ENCODE measurements at places on chromosomes 7 and 10.

- no peak for DNase-seq
Measured at GRCh38 chr10:109898666-109899355, 24.5 kb downstream of the XPNPEP1 start.

DNA sequence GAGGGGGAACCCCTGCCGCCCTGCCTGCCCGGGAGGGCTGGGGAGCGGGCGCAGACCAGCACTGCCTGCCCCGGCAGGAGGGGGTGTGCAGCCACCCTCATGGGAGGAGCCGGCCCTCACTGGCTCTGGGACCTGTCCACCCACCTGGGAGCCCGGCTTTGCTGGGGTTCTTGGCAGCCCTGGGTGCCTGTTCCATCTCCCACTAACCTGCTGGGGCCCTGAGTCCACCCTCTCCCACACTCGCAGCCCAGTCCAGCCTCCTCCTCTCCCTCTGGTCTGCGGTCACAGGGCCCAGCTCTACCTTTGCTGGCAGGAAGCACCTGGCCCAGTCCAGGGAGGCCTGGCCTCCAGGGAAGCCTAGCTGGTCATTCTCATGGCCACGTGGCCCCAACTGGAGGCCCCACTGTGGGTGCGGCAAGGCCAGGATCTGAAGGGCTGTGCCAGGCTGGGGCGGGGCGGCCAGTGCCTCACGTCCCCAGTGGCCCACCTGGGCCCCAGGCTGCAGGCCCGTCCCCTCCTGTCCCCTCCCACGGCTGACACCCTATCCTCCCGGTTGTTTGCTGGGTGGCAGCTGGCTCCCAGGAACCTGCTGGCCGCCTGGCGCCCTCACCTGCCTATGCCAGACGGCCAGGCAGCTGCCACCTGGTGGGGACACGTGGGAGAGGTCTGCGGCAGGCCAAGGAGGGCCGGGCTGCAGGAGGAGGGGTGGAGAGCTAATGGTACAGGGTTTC is at the start of gene TMEM184A:
Gene TMEM184A (minus strand): TSS at position 393 of the 731 bp plus-strand sequence. CDS start 721 bp downstream, outside the sequence.
- no peak for DNase-seq

- DNase-seq, result no peak
Measured at GRCh38 chr7:33640741-33641140, 264.6 kb upstream of the BMPER start.

GRCh38 chr7:105438847-105439173 is 50.1 kb upstream of the SRPK2 start:
- DNase-seq, result no peak

- peak; percentile 33 for DNase-seq
Measured at GRCh38 chr10:71837098-71837827, 13.8 kb downstream of the PSAP start.

DNA sequence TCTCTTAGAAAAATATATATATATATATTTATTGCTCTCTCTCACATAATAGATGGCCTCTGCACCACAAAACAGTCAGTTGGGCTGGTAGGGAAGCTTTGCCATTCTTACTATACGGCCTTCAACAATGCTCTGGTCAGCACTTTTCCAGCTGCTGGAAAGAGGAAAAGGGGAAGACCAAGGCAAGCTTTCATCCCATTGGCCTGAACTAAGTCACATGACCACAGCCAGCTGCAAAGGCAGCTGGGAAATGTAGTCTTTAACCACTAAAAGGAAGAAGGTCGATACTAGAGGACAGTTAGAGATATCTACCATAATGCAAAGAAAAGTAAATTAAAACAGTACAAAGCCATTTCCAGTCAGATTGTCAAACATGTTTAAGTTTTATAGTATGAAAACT is 58.4 kb upstream of the MACROH2A2 start:
- DNase-seq, result no peak

DNA sequence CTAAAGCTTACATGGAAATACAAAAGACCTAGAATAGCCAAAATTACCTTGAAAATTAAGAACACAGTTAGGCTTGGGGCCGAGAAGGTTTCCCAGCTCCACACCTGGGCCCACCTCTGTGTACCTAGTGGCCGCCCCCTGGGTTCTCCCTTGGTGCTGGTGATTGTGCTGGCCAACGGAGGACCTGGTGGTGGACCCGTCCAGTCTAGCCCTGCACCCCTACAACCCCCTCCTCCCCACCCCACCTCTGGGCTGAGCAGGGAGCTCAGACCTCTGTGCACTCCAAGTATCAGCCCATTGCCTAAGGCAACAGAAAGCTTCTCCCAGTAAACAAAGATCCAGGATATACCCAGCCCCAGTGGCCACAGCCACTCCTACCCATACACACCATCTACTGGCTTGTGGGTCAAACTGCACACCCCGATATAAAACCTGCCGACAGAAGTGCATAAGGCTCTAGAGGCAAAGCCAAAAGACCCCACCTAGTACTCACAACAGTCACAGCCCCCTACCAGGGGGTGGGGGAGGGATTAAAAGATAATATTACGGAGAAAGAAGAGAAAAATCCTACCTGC is 105.0 kb upstream of the DIP2C start:
- DNase-seq, result no peak

DNA sequence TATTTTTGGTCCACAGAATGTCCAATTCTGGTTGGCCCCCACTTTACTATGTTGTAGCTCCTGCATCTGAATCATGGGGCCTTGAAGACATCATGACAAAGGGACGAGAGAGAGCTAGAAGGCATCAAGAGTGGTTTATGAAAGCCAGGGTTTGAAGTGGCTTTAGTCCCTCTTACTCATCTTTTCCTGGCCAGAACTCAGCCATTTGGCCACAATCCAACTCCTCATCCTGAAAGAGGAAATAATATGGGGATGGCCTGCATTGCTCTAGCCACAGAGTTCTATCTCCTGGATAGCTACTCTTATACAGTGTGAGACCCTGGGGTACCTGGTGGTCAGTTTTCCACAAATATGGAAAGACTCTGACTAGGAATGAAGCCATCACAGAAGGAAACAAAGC is 418.9 kb downstream of the XPNPEP1 start:
- no peak for DNase-seq

GRCh38 chr10:91077549-91078071 is 142.9 kb upstream of the PCGF5 start:
- DNase-seq, result no peak

DNA sequence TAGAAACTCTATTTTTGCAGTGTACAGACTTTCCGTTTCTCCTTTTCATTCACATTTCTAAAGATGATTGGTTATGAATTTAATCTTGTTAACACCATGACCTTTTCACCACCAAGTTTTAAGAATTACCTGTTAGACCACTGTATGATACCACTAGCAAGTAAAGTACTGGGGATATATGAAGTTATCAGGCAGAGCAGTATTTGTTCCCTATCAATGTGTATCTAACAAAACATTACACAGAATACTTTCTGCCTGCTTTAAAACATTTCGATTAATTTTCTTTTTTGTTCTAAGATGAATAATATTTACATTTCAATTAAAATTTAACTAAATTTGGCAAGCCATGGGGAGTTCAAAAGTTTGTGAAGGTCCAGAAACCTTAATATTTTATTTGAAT is 49.9 kb upstream of the AHR start:
- DNase-seq, result no peak

DNA sequence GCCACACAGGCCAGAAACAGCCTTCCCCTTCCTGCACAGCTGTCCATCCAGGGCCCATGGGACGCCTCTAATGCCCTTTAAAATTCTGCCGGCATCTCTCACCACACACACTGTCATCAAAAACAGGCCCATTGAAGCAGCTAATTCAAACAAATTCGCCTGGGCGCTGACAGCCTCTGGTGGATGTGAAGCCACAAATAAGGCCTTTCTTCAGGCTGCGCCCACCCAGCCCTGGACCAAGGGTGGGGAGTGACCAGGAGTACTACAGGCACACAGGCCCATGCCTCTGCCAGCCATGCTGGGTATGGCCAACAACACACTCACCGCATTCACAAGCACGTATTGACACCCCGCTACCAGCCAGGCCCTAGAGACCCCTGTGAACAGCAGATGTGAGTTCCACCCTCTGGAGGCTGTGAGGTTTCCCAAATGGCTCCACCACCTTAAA is 54.6 kb downstream of the SLIT1 start:
- DNase-seq, result no peak

GRCh38 chr10:101222683-101223273 is 6.5 kb downstream of the LBX1 start:
- DNase-seq, result no peak

GRCh38 chr7:136677471-136678365 is 190.7 kb upstream of the CHRM2 start:
- no peak for DNase-seq

DNA sequence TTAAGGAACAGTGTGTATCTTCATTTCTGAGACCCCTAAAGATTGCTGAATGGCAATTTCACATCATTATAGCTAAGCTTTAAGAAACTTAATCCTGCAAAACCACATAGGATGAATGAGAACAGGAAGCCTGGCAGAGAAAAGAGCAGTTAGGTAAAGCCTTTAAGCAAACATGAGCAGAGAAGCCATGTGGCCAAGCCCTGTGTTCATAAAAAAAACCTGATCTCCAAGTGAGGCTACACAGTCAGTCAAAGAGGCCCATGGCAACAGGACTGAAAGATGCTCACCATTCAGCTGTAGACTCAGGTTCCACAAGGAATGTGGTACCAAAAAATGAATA is 9.3 kb downstream of the LIPA start:
- no peak for DNase-seq

- DNase-seq, result no peak
Measured at GRCh38 chr7:132569884-132570614, 6.2 kb downstream of the PLXNA4 start.

DNA sequence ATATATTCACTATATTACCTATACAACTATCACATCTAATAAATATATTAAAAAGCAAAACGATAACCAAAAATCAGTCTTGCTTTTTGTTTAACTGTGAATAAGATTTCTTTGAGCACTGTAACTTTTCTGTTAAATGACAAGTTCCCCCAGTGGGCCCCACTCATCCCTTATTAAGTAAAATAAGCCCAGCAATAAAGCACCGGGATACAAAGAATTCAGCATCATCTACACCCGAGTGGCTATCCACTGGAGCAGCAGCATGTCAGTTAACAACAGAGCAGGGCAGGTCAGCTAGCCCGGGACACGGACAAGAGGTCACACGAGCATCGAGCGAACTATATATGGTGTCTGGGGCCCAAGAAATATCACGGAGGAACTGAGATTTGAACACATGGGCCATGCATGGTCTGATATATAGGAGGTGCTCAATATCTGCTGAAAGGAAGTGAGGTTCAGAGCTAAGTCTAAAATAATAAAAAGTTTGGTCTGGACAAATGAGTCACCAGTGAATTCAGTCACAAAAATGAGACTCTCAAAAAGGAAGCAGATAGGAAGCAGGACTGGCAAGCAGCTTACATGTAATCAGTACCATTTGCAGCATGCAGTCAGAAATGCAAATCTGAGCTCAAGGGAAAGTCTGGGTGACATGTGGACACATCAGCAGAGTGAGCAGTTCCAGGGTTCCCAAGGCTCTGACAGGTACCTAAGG is 4.1 kb downstream of the ERCC6 start:
- DNase-seq, result peak; percentile 86

GRCh38 chr7:40526951-40527715 is 392.3 kb downstream of the SUGCT start:
- DNase-seq, result no peak

DNA sequence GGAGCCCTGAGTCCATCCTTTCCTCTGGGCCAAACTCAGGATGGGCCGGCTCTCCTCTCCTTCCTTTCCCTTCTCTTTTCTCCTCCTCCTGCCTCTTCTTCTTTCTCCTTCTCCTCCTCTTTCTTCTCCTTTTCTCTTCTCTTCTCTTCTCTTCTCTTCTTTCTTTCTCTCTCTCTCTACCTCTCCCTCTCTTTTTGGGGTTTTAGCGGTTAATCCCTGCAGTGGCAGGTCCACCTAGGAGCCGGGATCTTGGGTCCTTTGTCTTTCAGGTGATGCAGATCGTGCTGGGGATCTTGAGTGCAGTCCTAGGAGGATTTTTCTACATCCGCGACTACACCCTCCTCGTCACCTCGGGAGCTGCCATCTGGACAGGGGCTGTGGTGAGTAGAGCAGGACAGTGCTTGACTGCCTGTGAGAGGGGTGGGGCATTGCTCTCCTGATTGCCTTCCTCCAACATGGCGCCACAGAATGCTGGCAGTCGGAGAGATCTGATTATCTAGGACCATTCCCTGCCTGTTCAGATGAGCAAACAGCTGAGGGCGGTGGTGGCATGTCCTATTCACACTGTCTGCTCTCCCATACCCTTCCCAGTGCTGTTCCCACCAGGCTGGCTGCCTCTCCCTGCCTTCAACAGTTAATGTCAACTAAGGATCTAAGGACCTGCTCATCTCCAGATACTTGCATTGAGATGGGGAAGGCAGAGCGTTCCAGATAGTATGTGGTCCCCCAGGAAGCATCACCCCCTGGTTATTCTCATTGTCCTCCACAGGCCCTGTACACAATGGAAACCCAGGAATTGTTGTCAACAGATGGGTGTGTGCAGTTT is 1.6 kb downstream of the TMEM176A start:
- no peak for DNase-seq

DNA sequence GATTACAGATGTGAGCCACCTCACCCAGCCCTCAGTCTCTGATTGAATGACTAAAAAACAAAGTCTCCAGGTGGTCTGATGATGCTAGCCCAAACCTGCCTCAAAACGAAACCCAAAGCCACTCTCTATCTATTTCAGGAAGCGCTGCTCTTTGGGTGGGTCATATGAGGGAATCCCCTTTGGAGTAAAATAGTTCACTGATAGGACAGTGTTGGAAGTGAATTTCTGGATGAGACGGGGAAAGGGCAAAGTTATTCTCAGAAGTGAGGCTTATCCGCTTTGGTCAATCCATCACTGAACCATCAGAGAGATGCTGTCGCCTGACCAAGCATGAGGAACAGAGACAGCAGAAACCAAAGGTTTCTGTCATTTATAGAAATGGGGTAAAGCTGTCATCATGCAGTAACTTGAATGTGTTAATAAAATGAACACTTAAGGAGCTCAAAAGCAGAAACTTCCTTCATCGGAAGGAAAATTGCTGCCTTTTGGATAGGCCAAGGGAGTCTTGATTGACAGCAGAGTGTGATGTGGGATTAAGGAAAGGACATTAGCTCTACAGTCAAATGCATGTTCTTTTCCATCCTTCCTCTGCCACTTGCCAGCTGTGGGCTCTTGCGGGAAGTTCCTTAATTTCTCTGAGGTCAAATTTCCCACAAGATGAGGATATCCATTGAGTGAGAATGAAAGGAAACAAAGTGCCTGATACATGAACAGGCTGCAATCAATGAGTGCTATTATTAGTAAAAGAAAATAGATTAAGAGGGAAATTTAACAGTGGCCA is 64.9 kb upstream of the C1QL3 start:
- DNase-seq, result peak; percentile 57

DNA sequence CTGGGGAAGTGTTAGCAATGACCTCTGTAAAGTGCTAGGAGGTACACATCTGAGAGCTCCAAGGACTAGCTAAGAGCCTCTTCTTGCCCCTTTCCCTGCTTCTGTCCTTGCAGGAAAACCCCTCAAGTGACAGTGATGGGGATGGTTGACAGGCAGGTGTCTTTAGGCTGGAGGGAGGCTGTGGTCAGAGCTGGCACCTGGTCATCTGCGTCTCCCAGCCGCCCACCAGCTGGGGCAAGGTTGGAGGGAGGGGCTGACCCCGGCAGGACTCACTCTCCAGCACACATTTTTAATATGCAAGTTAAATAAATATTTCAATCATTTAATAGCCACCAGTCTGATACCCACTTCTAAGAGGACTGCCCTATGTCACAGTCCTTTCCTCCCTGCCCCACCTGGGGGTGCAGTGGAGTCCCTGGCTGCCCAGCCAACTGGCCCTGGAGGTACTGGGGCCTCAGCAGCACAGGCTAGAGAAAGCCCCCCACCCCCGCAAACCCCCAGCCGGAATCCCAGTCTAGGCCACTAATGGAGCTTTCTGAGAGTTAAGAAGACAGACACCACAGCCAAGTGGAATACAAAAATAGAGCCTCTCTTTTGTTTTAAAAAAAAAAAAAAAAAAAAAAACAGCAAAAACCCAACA is 6.3 kb downstream of the FGF8 start:
- DNase-seq, result no peak

- DNase-seq, result no peak
Measured at GRCh38 chr7:75712517-75713361, 26.0 kb downstream of the HIP1 start.
